ENCODE measurements at places on chromosomes 16 and 17.

DNA sequence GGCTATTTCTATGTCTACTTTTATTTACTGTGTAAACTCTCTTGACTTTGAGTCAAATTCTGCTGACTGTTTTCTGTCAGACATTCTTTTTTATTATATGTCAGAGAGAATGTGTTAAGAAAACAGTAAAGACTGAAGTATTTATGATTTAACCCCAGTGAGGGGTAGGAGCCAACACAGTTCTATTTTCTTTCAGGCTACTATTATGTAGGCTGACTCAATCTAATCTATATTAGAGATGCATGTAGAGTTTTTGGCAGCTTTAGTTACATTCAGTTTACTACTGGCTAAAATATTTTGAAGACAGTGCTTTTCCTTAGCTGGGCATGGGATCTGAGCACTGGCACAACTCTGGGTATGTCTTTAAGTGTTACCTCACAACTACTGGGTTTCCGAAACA is 1108.0 kb downstream of the CDH11 start:
- DNase-seq = no peak

DNA sequence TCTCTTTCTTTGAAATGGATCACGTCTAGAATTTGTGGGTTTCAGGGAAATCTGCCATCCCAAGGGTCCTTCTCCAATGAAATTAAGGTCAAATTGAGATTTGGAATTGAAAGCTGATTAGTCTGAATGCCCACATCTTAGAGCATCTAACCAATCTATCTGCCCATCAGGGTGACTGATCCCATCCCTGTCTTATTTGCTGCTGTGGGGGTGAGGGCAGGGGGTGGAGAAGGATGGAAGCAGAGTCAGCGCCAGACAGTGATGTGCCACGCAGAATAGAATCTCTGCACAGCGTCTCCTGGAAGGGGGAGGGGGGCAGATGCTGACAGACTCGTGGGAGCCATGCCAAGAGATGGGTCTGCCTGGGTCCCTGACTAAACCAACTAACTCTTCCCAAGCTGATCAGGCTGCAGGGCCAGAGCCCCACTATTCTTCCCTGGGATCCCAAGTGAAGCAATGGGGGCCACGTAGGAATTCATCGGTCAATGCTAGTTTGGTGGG is 32.1 kb downstream of the CDK5RAP3 start:
- no peak for DNase-seq

GRCh38 chr17:58391302-58391984 is 25.9 kb downstream of the RNF43 start:
- DNase-seq = peak; percentile 82

DNA sequence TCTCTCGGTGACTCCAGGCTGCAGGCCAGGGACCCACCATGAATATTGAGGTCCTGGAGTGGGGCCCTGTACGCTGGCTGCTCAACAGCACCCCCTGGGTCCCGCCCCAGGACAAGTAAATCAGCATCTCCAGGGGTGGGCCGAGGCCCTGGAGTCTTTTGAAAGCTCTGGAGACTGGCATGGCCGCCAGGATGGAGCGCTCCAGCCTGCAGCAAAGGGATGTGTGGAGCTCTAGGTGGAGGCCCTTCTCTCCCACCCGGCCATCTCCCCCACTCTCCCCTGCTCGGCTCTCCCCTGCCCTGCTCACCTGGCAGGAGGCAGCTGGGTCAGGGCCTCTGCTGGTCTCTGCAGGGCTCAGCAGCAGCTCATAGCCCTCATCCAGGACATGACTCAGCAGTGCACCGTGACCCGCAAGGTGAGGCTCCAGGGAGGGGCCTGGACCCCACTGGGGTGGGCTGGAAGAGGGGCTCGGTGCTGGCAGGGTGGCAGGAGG is 16.6 kb downstream of the SGSH start:
- DNase-seq = no peak

- DNase-seq = no peak
Observed at GRCh38 chr17:34337701-34338100, 18.5 kb downstream of the CCL8 start.

- no peak for DNase-seq
Observed at GRCh38 chr17:16971458-16972338, at the start of gene TNFRSF13B. Gene TNFRSF13B (minus strand): TSS chr17:16972118. CDS start chr17:16972075, 43 bp downstream.

DNA sequence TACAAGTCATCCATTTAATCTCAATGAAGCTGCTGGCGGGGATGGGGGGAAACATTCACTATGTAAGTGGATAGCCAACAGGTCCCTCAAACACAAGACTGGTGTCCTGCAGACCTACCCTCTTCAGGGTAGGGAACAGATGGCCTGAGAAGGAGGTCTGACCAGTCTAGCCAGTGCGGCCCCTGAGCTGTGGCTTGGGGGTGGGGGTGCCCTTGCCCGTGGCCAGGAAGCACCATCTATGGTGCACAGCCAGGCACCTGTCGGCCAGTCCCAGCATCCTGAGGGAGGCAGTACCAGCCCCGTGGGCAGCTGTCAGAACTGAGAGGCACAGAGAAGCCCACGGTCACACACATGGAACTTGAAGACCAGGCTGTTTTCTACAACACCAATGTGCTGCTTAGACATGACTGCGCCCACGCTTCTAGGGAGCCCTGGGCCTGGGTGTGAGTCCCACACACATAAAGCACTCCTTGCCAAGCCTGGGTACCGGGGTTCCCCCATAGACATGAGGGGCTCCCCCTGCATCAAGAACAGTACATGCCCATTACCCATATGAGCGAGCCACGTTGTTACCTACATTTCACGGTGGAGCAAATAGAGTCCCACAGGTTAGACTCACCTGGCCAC is 40.9 kb downstream of the RMI2 start:
- no peak for DNase-seq

DNA sequence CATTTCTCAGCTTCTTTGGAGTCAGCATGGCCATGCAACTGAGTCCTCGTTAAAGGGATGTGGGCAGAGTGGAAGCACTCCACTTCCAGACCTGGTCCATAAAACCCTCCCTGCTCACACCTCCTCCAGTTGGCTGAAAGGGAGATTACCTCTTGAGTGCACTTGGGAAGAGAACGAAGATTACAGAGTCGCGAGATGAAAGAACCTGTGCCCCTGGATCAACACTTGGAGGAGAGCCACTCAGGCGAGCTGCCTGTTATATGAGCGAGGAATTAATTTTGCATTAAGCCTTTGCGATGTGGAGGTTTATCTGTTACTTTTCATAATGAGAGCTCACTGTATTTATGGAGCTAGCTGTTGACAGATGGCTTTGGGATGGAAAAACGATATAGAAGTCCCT is 147.9 kb downstream of the MAF start:
- no peak for DNase-seq

- no peak for DNase-seq
Observed at GRCh38 chr16:4561596-4561995, 5.5 kb downstream of the C16orf96 start.

GRCh38 chr17:35191001-35191695 is 3.0 kb downstream of the SLC35G3 start:
- no peak for DNase-seq

- no peak for DNase-seq
Observed at GRCh38 chr17:12850996-12851395, 61.7 kb downstream of the ARHGAP44 start.

- no peak for DNase-seq
Observed at GRCh38 chr17:82098939-82099763, 1.1 kb upstream of the FASN start.

DNA sequence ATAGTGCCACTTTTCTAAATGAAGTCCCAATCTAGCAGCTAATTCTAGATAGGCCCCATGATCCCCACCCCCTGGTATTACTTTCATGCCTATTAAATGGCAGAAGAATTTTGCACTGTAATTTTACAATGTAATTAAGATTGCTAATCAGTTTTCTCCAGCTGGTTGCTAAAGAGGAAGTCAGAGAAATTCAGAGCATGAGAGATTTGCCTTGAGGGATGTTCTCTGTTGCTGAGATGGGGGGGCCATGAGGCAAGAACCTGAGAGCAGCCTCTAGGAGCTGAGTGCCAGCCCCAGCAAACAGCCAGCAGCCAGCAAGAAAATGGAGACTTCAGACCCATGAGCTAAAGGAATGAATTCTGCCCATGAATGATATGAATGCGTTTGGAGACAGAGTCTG is 38.9 kb downstream of the SHCBP1 start:
- DNase-seq = no peak

Measured in kidney (tissue), 22 donors.